ENCODE measurements at places on chromosomes 1 and 21.

DNA sequence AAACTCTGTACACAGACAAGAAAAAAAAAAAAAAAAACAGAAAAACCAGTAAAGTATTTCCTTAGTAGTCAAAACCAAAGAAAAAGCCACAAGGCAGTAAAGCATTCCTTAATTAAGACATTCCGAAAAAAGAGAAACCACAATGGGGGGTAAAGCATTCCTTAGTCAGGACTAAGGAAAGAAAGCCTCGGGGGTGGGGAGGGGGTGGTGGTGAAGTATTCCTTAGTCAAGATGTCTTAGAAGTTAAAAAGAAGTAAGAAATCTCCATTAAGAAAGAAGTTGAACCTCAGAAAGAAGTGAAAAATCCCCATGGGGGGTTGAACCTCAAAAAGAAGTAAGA lies 28.2 kb upstream of the FMO1 start:
- DNase-seq = no peak

DNA sequence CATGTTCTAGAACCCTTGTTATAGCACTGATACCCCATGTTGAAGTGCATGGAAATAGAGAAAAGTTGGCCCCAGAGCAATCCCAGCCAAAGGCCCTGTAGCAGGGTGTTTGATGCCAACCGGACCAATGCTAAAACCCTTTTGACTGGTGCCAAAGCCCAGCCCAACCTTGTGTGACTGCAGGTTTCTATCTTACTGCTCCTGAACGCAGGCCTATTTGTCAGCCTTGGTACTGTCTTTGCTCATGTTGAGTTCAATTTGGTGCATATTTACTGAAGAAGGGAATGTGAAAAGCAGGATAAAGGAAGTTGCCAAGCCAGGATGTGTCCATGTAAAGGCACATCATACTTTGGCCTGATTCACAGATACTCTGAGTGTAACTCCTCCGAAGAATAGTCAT lies 51.7 kb upstream of the NFASC start:
- no peak for DNase-seq

DNA sequence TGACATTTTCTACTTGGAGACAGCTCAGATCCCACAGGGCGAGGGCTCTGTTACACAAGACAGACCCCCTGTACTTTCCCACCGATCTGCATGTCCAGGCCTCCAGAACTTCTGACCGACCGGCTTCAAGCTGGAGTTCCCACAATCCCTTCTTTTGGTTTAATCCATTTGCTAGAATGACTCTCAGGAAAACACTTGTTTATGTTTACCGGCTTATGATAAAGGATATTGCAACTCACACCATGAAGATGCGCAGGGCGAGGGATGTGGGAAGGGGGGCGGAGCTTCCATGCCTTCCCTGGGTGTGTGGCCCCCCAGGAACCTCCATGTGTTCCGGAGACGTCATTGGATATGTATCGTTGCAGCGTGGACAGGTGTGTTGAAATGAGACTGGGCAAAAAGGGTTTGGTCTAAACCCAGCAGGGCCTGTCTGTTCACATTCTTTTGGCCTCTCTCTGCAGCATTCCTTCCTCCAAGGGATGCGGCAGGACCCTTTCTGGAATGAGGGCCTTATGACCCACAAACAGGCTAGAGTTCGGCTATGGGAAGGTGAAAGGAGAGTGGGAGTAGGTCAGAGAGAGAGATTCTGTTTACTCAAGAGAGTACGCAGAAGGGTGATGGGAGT lies 7.5 kb upstream of the IGSF5 start:
- DNase-seq = no peak

- DNase-seq = no peak
These were observed 58.9 kb downstream of the COL18A1 start for GRCh38 chr21:45463871-45464270.

- no peak for DNase-seq
These were observed 59.5 kb upstream of the C1orf105 start for GRCh38 chr1:172360985-172361384.

DNA sequence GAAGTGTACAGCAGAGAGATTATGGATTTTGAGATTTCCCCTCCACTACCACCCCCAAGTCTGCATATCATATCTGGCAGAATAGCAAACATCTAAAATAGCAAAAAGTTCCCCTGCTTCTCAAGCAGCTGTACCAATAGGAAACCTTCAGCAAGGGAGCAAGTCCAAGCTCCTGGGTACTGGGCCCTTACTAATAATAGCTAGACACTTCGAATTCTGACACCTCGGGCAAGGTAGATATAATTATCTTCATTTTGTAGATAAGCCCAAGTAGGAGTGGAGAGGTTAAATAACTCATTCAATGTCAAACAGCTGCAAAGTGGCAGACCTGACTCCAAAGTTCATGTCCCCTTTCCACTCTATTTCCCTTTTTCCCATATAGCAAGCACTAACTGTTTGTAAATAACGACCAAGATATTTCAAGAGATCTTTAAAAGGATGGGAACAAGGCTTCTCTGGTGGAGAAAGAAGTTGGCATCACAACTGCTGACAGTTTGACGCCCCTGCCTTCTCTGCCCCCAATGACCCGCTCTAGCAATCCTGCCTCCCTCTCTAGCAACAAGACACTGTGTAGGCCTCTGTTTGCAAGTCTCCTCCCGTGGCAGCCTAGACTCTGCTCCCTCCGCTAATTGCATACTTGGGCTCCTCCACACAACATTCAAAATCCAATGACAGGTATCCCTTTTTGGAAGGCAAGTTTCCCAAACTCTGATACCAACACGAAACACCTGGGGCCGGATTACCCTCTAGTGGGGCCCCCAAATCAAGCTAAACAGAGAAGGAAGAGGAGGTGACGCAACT lies 18.7 kb upstream of the ADAR start:
- DNase-seq = no peak

DNA sequence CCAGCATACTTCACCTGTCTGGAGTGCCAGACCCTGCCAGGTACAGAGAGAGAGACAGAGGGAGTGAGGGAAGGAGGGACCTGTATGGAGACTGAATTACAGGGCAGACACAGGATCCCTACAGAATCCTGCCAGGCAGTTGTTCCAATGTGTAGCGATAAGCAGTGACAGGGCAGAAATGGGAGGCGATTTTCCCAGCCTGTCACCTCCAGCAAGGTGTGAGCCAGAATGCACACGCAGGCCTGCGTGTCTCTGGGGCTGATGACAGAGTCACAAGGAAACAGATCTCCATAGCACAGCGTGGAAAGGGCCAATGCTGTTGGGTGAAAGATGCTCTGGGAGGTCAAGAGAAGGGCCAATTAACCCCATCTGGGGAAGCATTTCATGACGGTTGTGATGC lies 111.3 kb downstream of the HIVEP3 start:
- DNase-seq = no peak

- DNase-seq = no peak
These were observed 514.7 kb downstream of the PLPP3 start for GRCh38 chr1:56064705-56065104.

GRCh38 chr1:60886793-60887331 lies 195.5 kb upstream of the NFIA start:
- DNase-seq = no peak

DNA sequence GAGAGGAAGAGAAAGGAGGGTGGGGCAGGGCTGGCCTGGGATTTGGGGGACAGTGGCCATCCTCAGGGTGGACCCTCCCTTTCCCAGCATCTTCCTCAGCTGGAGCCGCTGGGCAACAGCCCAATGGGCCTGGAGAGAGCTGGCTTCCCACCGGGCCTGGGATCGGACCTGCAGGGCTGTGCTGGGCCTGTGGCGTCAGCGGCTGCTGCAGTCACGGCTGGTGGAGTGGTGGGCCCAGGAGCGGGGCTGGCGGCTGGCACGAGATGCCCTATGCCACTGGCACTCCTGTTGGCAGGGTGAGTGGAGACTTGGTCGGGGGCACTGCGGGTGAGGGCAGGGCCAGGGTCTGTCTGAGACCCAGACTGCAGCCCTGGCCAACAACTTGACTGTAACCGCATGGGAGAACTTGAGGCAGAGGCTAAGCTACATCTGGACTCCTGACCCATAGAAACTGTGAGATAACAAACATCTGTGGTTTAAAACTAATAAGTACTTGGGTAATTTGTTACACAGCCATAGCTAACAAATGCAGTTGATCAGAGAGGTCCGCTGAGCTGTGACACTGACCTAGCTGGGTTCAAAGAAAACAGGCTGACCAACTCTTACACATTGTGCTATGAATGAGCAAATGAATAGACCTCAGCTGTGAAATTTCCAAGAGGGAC lies 17.9 kb downstream of the C1orf167 start:
- DNase-seq = no peak

DNA sequence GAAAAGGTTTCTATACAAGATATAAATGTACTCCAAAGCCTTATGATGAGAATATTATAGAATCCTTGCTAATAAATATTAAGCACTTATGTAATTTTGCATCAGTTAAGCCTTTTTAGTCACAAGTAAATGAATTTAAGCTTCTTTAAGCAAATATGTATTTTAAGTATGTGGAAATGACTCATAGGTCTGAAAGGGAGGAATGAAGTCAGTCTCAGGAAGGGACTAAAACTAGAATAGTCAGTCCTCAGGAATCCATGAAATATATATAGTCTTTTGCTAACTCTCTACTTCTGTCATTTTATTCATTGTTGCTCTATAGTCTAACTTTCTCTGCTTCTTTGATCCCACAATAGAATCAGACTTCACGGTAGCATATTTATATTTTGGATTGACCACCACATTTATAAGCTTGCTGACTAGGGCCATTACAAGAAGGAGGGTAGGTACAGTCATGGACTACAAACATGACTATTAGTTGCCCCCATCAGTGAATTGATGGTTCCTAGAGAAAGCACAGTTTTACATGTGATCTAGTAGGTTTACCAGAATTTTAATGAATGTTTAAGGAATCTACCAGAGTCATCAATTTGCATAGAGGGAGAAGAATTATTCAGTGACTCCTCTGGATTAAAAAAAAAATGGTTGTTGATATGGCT lies 20.2 kb upstream of the RABGGTB start:
- DNase-seq = no peak

GRCh38 chr1:200793677-200794076 lies 55.0 kb downstream of the CAMSAP2 start:
- no peak for DNase-seq

- DNase-seq = no peak
These were observed 94.7 kb downstream of the PAPPA2 start for GRCh38 chr1:176557543-176558258.

- no peak for DNase-seq
These were observed 7.7 kb downstream of the SLFNL1 start for GRCh38 chr1:41013796-41014195.

DNA sequence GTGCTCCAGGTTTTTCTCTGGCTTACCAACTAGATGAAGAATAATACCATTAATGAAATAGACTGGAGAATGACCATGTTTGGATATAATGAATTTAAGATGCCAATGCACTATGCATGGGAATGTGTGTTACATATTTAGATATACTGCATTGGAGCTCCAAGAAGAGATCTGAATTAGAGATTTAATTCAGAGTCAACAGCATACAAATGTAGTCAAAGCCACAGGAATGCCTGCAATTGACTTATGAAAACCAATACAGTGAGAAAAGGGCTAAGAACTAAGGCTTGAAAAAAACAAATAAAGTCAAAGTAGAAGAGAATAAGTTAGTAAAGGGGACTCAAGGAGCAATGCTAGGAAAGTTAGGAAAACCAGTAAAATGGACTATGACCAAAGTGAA lies 59.1 kb downstream of the USP24 start:
- no peak for DNase-seq

GRCh38 chr1:230948903-230949302 lies 29.8 kb downstream of the TTC13 start:
- no peak for DNase-seq

DNA sequence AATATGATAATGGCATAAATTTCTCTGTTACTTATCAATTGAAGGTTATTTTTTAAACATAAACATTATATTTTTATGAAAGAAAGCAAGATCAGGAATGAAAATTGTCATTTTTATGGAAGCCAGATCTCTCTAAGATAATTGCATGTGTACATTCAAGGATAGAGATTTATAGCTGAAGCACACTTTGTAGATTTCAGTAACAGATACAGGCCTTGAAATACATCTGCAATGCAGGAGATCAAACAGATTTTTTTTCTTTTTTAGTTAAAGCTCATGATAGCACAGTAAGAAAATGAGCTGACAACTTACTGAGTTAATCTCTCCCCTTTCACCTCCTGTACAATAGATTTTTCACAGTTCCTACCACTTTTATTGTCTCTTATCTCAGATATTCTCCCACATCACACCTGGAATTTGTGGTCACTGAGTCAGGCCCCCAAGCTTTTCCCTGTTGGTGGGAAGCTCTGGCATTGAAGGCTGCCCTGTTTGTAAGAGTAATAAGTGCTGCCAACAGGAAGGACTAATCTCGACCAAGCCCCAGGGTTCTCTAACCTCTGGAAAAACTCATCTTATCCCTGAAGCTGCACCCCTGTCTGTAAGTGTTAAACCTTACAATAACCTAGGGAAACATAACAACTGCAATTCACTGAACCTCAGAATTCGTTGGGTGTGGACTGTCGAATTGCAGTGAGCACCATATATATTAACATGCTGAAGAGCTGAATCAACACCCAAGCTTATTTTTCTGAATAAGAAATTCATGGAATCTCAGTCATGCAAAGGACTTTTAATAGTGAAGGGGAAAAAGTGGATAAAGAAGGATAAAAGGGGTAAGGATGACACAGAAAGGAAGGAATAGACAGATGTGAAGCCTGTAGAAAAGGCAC lies 599.0 kb downstream of the LMO4 start:
- no peak for DNase-seq

- DNase-seq = no peak
These were observed 37.5 kb upstream of the RD3 start for GRCh38 chr1:211529453-211529852.

GRCh38 chr1:229845410-229846138 lies 219.5 kb downstream of the URB2 start:
- no peak for DNase-seq

- DNase-seq = no peak
These were observed 113.7 kb downstream of the RUNX1 start for GRCh38 chr21:34935452-34935851.

- DNase-seq = no peak
These were observed 88.4 kb upstream of the PROX1 start for GRCh38 chr1:213899413-213899812.

DNA sequence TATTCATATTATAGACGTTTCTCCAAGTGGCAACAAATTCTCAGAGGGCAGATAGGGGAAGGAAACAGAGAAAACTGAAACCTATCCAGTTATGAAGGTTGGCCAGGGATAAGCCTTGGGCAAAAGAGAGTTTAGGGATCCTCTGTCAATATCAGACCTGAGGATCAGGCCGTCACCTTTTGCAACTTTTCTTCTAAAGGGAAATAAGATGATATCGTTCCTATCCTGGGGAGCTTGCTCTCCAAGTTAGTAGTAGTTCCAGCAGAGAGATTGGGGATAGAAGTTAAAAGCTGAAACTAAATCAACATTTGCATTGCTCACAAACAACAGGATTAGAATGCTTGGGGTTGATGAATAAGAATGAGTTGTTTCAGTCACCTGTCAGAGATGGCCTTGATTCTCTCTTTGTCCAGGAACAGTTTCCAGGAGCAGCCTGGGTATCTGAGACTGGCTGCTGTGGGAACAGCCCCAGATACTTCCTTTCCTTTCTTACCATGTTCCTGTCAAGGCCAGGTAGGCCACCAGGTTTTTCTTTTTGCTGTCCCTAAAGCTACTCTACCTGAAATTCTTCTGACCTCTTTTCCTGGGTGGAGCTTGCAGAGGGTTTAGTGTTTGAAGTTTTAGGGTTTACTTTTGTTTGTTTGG lies 2.5 kb downstream of the RIIAD1 start:
- no peak for DNase-seq
